ENCODE measurements at places on chromosomes 6 and 20.

GRCh38 chr6:136757150-136757549 lies 35.1 kb downstream of the MAP3K5 start:
- DNase-seq: no peak

GRCh38 chr6:95581073-95581472 lies 3.7 kb downstream of the MANEA start:
- DNase-seq: no peak

GRCh38 chr20:49853640-49854039 lies 41.0 kb downstream of the SLC9A8 start:
- no peak for DNase-seq

DNA sequence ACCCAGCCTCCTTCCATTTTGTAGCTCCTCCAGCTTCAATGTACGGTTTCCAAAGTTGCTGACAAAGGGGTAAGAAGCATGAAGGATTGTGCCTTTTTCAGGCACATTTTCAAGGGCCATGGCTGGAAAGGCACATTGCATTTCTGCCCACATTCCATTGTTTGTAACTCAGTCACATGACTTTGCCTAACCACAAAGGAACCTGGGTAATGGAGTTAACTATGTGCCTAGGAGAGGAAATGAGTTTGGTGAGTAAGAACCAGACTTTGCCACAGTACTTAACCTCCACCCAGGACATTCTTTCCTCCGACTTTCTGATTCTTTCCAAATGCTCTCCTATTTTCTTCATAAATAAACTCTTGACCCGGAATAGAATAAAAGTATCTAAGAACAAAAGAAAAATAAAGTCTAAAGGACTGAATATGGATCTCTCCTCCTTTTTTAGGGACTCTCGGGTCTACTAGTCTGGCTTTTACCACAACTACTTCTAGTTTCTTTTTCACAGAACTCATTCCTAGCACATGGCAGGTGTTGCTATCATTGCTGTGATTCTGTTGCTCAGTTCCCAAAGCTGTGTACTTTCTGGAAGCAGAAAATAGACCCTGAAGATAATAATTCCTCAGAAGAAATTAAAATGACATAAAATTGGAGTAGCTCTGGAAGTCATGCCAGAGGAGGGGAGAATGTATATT lies 81.5 kb upstream of the ISM1 start:
- DNase-seq: no peak

- no peak for DNase-seq
Observed at GRCh38 chr6:62357835-62358234, 71.8 kb upstream of the KHDRBS2 start.

DNA sequence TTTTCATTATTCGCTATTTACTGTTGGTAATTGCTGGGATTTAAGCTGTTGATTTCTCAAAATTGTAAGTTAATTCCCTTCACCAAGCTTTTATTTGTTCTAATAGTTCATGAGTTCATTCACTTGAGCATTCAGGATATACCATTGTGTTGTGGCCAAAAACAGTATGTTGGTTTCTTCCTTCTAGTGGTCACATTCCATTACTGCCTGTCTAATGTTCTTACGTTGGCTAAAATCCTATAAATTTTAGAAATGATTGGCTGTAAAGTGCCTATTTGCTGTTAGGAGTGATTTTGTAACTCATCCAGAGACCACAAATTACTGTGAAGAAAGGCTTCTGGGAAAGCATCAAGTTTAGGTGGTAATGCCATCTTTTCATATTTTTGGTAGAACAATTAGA lies 76.3 kb downstream of the FARS2 start:
- DNase-seq: no peak

GRCh38 chr6:14386668-14387067 lies 269.1 kb downstream of the CD83 start:
- no peak for DNase-seq

DNA sequence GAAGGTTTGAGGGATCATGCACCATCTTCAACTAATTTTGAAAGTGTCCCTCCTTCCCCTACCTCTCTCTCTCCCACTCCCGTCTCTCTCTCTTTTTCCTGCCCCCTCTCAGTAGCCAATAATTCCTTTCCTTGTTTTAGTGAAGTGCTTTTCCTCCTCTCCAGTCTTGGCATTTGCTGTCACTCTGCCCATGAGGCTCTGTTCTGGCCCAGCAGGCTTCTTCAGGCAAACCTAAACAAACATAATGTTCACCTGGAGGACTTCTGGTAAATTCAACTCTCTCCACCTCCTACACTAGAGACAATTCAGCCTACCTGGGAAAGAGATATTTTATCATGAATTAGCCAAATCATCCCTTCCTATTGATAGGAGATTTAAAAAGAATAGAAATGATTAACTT lies 320.4 kb upstream of the RNF24 start:
- DNase-seq: no peak
